ENCODE measurements at places on chromosomes 1 and 21.

DNA sequence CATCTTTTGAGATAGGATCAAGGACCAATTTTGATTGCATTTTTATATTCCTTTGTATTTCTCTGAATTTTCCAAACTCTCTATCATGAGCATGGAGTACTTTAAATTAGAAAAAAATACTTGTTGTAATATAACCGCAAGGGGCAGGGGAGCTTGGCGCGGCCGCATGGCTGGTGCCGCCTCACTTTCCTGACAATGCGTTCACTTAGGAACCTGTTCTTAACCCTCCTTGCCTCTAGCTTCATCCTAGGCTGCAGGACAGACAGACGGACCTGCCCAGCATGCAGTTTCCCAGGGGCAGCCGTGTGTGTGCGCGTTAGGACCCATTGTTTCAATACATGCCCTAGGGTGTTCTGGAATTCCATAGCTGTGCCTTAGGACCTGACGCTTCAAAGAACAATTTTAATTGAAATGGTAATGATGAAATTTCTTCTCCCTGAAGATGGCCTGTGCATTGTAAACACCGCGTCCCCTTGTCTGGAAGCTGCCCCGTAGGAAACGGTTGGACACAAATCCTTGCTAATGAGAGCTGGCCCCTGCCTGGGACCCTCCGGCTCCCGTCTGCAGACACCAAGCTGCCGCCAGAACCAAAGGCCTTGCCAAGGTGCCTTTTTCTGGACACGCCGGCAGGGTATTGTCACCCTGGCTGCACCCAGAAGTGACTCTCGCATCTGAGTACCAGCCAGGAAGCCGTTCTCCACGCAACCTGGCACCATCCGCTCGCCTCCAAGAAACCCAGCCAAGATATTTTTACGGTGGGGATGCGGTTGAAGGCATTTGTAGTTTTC, 466.4 kb downstream of the NPHP4 start:
- no peak for DNase-seq

- DNase-seq: no peak
These were observed 227.9 kb downstream of the CENPF start for GRCh38 chr1:214830941-214831340.

DNA sequence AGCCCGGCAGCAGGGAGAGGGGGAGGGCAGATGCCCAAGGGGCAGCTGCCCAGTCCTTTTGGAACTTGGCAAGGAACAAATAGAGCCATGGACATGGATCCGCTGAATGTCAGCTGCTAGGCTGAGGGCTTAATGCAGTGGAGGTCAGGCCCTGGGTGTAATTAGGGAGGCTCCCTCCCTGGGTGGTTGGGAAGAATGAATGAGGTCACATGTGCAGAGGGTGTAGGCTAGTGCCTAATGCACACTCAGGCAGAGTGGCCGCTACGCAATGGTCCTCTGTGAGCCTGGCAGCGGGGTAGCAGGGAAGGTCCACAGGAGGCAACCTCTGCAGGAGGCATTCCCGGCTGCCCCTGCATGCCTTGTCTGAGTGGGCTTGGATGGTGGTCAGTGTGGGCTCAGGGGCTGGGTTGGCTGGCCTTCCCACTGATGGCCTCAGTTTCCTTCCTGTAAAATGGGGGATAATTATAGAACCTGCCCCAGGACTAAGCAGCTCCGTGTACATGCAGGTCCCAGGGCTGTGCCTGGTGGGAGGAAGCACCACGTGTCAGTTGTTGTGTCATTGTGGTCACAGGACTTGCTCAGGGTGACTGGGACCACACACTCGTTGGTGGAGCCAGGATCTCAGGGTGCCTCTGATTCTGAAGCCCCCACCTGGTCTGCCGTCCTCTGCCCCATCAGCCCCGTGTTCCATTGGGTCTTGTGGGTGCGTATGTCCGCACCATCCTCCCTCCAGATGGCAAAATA, 81.6 kb upstream of the ACTL8 start:
- DNase-seq: no peak

- DNase-seq: no peak
These were observed 664.6 kb downstream of the NCAM2 start for GRCh38 chr21:21662776-21663175.

- no peak for DNase-seq
These were observed 31.8 kb downstream of the FBXO2 start for GRCh38 chr1:11622398-11622797.

- no peak for DNase-seq
These were observed 6.0 kb downstream of the TEX35 start for GRCh38 chr1:178518894-178519293.

DNA sequence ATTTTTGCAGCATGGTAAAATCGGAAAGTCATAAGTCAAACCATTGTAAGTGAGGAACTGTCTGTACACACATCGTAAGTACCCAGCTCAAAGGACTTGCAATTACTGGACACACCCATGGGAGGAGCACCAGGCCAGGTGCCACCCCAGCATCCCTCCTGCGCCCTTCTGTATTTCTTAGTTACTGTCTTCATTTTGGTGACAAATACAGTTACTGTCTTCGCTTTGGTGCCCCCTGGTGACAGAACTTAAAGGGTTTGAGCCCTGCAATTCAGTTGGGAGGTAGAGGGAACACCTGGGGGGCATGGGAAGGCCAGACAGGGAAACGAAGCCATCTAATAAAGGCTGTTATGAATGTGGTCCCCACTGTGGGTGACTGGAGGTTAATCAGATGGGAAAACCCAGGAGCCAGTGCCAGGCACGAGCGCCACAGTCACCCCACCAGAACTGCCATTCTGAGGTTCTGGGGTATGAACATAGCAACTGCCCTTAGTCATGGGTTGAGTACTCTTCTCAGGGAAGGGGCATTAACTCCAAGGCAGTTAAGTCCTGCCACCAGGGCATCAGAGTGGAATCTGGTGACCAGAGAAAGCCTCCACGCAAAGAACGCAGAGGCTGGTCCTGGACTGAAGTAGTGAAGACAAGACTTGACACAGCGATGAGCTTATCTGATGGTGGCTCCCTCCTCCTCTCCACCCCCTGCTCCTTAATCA, 612.9 kb downstream of the PTPRU start:
- DNase-seq: no peak

GRCh38 chr1:229150518-229150917, 120.4 kb upstream of the RAB4A start:
- DNase-seq: no peak

- no peak for DNase-seq
These were observed 89.7 kb downstream of the BCAR3 start for GRCh38 chr1:93591676-93592550.

DNA sequence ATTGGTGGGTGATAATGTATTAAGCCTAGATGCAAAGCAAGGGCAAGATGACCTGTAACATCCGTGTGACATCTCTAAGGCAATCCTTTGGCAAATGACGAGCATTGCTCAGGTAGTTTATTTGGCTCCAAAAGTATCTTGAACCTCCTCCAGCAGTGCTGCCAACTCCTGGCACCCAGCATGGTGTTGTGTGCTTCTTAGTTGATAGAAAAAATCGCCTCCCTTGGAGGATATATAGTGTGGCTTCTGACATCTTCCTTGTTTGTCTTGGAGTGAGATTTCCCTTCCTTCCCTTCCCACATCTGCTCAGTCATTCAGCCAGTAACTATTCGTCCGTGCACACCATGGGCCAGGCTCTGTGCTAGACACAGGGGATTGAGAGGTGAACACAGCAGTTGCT, 121.8 kb downstream of the TOMM20 start:
- DNase-seq: no peak

- no peak for DNase-seq
These were observed 32.6 kb upstream of the EDN2 start for GRCh38 chr1:41517062-41517438.

GRCh38 chr1:37890378-37891014, 31.1 kb upstream of the MTF1 start:
- no peak for DNase-seq

DNA sequence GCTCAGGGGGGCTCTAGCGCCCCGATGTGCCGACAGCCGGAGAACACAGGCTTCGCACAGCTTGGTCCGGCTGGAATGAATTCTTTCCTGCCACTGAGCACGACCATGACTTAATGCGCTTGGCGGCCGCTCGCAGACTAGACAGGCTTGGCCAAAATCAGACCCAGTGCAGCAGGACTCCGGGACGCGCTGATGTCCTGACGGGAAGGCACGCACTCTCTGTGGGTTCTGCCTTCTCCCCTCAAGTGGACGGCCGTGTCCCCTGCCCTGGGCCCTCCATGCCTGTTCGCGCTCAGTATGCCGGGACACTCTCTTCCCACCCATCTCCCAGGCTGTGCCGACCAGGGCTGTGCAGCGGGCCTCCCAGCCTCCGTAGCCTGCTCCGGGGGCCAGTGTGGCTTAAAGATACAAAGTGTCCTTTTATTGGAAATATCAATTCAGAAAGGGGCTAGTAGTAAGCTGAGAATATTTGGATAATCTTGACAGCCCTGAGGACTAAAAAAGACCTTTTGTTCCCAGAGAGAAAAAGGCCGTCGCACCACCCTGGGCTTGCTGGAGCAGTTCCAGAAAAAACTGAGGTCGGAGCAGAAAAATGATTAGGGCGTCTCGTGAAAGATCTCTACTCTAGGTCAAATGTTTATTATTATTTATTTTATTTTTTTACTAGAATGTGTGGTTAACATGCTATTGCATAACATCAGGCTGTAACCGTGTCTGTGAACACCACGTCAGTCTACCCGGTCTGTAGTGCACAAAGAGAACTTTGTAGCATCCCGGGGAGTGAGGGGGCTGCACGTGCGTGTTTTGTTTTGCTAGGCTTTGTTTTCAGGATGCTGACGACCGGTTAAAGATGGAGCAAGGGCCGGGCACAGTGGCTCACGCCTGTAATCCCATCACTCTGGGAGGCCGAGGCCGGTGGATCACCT, 88.1 kb upstream of the ARHGEF16 start:
- no peak for DNase-seq

GRCh38 chr1:223403184-223403815, 10.1 kb downstream of the CCDC185 start:
- no peak for DNase-seq

- DNase-seq: no peak
These were observed 199.6 kb upstream of the SGIP1 start for GRCh38 chr1:66334318-66334717.

All from activated effector memory CD4-positive, alpha-beta T cell treated with Interleukin-2 at 50 U/mL for 16 hours (primary cell).